AG04450 (cell line): ENCODE measurements at places on chromosomes 12 and 14.

DNA sequence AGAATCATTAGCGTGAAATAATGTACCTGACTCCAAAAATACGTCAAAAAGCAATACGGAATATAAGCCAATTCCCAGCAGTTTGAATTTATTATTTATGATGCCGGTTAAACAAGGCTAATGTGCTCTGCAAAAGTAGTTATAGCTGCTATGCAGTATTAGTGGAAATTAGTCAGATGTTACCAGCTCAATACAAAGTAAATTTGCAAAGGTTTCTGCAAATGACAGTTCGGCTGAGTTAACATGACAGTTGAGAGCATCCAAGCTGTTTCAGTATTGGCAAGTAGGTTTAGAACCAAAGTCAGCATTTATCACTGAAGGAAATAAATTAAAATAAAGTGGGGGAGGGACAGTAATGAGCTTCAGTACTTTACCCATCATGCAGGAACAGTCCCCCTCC lies 1665.8 kb upstream of the FLRT2 start:
- no peak for DNase-seq

GRCh38 chr14:50812180-50812579 lies 18.8 kb downstream of the NIN start:
- DNase-seq, result no peak

DNA sequence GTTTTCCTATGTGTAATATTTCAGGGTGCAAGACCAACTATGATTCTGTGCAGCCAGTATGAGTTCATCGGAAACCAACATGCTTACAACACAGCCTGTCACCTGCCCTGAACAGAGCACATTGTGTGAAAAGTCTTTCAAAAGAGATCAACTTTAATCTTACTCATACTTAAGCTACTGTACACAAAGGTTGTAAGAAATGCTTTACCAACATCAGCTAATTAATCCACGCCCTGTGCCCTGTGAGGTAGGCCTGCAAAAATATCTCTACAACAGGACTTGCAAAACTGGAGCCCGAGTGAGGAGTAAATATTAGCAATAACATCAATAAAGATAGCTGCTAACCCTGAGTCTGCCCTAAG lies 15.1 kb downstream of the APPL2 start:
- DNase-seq, result no peak

GRCh38 chr12:103687253-103687652 lies 100.2 kb downstream of the STAB2 start:
- DNase-seq, result no peak

GRCh38 chr12:123142518-123142840 lies 8.4 kb downstream of the PITPNM2 start:
- no peak for DNase-seq

DNA sequence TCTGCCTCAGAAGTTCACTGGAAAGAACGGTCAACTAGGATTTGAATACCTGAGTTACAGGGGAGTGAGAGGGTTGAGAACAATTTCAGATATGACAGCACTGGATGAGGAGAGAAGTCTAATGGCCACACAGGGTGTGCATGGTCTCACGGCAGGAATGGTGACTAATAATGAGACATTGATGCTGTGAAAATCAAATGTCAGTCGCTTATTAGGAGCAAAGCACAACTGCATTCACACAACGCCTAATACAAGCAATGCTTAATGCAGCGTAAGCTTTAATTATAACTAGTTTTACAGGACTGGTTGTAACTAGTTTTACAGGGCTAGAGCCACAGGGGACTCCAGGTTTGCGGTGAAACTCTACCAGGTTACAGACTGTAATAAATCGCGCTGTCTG lies 23.4 kb upstream of the PRIMA1 start:
- DNase-seq, result no peak

DNA sequence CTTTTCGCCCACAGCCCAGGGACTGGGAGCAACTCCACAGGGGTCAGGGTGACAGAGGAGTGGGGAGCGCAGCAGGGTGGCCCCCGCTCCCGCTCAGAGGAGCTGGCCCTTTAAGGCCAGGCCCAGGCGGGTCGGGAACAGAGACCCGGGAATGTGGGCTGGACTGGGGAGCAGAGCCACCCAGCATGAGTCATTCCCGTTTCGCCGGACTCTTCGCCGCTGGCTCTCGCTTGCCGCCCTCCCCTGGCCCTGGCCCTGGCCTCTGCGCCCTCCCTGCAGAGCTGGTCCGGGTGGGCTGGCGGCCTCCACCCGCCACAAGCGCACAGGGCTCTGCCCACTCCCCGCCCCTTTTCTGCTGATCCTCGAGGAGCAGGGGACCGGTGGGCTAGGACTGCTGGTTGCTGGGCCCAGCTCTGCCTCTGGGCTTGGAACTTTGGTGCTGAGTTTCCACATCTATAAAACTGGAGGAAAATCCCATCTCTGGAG lies 92.8 kb downstream of the NINJ2 start:
- DNase-seq, result peak; percentile 54

GRCh38 chr12:30047516-30048254 lies 263.9 kb upstream of the TMTC1 start:
- no peak for DNase-seq

DNA sequence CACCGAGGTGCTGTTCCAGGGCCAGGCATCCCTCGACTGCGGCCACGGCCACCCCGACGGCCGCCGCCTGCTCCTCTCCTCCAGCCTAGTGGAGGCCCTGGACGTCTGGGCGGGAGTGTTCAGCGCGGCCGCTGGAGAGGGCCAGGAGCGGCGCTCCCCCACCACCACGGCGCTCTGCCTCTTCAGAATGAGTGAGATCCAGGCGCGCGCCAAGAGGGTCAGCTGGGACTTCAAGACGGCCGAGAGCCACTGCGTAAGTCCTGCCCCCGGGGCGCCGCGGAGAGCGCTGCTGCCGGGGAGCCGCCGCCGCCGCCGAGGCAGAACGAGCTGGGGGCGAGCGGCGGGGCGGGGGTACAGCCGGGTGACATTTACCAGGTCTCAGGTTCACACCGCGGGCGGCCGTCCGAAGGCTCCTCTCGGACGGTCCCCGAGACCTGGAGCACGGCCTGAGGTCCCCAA lies 1.4 kb downstream of the PLXNC1 start:
- no peak for DNase-seq

- no peak for DNase-seq
Observed at GRCh38 chr14:54974788-54975414, 52.0 kb downstream of the WDHD1 start.

DNA sequence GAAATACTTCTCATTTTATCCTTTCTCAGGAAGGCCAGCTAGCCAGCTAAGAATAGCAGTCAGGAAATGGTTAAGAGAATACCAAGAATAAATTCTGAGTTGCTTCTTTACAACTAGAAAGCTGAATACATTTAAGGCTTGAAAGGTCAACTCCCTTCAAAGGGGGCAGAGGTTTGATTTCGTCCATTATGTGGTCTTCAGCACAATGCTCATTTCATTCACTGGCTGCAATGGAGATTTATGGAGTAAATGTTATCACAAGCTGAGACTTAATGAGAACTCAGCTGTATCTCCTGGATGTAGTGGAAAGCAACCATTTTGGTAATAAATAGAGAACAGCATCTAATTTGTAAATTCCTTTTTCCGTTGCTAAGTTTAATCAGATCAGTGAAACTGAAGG lies 265.0 kb upstream of the FKBP4 start:
- no peak for DNase-seq

- DNase-seq, result no peak
Observed at GRCh38 chr12:83477696-83478095, 791.0 kb downstream of the TMTC2 start.

DNA sequence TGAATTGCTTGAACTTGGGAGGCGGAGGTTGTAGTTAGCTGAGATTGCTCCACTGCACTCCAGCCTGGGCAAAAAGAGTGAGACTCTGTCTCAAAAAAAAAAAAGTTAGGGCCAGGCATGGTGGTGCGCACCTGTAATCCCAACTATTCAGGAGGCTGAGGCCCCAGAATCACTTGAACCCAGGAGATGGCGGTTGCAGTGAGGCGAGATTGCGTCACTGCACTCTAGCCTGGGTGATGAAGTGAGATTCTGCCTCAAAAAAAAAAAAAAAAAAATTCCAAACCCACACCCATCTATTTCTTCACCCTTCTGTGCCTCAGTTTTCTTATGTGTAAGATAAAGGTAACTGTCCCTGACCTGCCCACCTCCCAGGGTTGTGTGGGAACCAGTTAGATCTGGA lies 11.0 kb upstream of the MLXIP start:
- DNase-seq, result no peak

DNA sequence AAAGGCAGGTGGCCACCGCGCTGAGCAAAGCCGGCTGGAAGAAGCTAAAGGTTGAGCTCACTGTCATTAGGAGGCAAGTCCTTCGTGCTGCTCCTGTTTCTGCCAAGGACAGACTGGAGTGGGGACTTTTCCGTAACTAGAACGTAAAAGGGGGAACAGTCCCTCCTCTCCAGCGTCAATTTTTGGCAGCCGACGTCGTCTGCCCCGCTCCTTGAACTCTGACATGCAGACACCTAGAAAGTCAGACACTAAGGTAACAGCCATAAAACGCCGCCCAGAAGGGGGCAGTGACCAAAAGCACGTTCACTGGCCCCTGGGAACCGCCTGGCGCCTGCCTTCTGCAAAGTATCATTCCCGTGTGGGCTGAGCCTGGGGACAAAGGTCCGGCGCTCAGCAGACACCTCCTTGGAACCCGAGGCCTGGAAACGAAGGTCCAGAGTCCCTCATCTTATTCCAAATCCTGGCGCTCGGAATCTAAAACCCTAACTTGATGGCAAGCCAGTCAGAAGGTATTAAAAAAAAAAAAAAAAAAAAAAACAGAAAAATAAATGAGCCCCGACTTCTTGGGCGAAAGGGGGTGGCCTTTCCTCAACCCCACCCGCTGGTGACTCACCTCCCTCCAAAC lies 1.1 kb upstream of the LRP1 start:
- DNase-seq, result no peak

- DNase-seq, result no peak
Observed at GRCh38 chr12:76530516-76530915, 29.1 kb downstream of the OSBPL8 start.

GRCh38 chr12:79347866-79348265 lies 342.9 kb downstream of the PAWR start:
- no peak for DNase-seq

DNA sequence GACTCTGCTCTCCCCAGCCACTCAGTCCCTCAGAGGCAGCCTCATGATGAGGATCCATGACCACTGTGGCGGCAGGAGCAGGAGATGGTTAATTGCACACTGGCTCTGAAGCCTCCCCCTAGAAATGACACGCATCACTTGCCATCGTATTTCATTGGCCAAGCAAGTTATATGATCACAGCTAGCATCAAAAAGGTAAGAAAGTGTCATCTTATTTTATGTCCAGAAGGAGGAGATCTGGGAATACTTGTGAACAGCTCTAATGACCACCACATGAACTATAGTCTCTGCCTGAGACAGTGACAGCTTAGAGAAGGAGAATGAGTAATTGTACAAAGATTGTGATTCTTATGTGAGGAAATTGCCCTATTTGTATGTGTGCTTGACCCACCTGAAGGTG lies 363.4 kb downstream of the NUAK1 start:
- DNase-seq, result no peak

- no peak for DNase-seq
Observed at GRCh38 chr12:84315926-84316325, 596.7 kb downstream of the SLC6A15 start.

- no peak for DNase-seq
Observed at GRCh38 chr12:124532331-124532750, 35.1 kb downstream of the NCOR2 start.

- DNase-seq, result no peak
Observed at GRCh38 chr14:54443981-54444380, 2.8 kb upstream of the CNIH1 start.

DNA sequence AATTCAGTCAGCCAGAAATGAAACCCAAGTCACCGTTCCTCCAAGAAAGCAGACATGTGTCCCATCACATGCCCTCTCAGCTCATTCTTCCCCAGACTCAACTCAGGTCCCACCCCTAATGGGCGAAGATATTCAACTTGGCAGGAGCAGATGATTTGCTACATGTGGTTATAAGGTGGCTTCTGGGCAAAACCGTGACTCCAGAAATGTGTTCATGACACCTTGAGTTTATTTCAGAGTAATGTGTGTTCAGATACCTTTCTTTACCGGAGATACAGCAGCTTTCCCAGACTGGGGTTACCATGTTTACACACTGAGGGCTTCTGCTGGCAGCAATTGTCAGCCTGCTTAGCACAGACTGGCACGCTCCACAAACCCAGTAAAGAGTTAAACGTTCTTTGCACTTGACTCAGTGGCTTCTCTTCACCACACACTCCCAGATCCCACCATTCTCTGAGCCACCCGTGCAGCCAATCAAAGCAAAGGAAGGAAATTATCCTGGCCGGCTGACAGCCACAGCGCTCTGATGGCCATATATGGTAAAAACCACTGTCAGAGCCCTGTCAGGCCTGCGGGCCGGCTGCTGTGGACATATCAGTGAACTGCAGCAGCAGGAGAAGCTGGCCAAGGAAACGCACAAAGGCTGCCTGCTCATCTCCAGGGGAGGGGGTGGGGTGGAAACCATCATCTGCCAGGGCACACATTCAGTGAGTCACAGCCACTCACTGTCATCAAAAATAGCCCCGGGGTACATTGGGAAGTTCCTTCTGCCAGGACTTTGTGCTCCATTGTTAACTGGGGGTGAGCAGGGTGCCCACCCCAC lies 39.9 kb downstream of the CORO1C start:
- peak; percentile 99 for DNase-seq

- DNase-seq, result no peak
Observed at GRCh38 chr14:66137081-66137480, 349.1 kb upstream of the CCDC196 start.

- DNase-seq, result no peak
Observed at GRCh38 chr14:52369305-52369801, 55.2 kb downstream of the PTGER2 start.

GRCh38 chr14:35829449-35829848 lies 3.3 kb downstream of the BRMS1L start:
- DNase-seq, result no peak

DNA sequence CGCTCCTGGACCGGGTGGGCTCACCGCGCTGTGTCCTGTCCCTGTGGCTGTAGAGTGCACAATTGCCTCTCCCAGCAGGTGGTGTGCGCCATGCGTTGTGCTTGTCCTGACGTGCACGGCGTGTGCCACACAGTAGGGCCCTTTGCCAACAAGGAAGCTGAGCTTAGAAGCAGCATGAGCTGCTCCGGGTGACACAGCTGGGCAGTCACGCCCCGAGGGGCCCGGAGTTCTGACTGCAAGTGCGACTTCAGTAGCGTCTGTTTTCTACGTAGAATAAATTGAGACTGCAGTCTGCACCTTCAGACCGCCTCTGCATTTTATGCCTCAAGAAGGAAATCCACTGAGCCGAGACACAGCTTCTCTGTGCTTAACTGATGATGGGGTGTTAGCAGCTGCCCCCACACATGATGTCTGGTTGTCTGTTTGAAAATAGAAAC lies 81.6 kb downstream of the ADGRD1 start:
- DNase-seq, result no peak

DNA sequence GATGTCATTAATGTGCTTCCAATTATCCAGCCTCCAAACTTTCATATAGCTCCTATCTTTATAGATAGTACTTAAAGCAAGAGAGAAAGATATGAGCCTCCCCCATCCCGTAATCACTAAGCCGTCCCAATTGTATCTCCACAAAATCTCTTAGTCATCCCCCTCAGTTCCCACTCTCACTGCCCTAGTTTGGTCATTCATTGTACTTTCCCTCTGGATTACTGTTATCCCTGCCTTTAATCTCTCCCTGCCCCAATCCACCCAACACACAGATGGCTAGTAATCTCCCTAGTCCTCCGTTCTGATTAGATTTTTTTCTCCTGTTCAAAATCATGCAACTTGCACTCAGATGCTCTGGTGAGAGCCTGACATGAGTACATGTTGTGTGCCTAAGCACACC lies 5.4 kb upstream of the BCAT1 start:
- no peak for DNase-seq

GRCh38 chr12:75994069-75994740 lies 37.4 kb downstream of the PHLDA1 start:
- DNase-seq, result no peak

GRCh38 chr12:19484738-19485137 lies 45.4 kb downstream of the AEBP2 start:
- no peak for DNase-seq
